ENCODE measurements at places on chromosomes 12 and 14. TPM values are rescaled to one million over a fixed set of nuclear protein-coding genes. Genes with fewer than 3 reads are reported as not detected.

Gene INHBC
- total RNA-seq = not detected

GRCh38 chr12:18849080-18849479 is 111.2 kb downstream of the CAPZA3 start:
- DNase-seq = no peak

Gene MIA2
- 14.8 TPM for total RNA-seq

GRCh38 chr14:68398370-68398769 is 394.5 kb downstream of the ZFP36L1 start:
- DNase-seq = no peak

DNA sequence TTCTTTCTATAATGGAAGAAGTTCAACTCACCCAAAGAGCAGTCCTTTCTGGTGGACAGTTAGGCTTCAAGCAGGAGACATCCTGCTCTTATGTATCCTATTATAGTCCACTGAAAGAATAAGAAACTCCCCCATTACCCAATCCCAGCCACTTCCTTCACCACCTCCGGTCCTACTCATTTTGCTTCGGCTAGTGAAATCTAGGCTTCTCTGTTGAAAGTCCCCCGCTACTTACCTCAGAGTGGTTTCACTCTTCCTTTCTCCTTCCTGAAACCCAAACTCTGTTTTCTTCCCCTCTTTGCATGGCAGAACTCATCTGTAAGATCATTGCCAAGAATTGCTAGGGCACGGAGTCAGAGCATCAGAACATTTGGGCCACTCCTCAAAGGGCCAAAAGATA is at the start of gene GPR84:
TSS of gene GPR84 (minus strand) at position 74 of the 400 bp plus-strand sequence. CDS start 635 bp downstream, outside the sequence.
- no peak for DNase-seq

DNA sequence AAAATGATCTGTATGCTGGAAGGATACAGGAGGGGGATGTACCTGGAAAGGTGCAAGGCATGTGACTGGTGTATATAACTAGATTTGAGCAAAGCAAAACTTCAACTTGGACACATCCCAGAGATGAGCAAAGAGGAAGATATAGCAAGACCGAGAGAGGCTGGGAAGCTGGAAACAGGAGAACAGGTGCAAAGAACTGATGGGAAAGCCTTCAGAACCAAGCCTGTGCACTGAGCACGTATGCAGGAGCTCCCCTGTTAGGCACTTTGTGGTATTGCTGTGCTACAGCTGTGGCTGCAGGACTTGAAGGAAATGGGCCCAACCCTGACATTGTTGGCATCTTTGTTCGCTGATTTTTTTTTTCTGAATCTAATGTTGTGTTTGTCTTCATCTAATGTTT is 120.7 kb upstream of the PWP1 start:
- no peak for DNase-seq

DNA sequence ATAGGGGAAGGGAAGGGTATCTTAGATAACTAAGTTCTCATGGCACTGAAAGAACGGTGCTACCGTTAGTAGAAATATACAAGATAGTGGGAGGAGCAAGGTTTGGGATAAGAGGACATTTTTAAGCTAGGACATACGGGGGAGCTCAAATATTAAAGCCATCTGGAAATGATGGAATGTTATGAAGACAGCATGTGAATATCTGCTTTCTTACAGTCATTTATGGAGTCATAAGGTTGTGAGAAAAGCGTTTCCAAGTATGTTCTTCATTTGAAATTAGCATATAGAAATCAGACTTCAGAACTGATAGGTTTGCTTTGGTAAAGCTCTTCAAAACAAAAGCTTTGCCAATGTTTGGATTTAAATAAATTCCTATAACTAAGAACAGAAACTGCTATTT is 62.3 kb downstream of the OTOGL start:
- no peak for DNase-seq

GRCh38 chr12:56930241-56930640 is 4.0 kb downstream of the SDR9C7 start:
- DNase-seq = no peak

DNA sequence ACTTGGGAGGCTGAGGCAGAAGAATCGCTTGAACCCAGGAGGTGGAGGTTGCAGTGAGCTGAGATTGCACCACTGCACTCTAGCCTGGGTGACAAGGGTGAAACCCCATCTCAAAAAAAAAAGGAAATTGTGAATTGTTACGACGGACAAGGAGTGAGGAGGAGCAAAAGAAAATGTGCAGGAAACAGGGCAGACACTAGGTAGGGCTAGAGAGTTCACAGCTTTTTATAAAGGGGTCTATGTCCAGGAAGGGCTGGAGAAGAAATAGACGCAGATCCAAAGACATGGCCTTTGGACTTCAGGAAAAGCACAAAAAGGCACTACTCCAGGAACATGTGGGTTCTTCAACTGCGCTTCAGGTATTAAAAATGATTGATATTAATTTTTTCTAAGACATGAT is 34.4 kb downstream of the ATG14 start:
- DNase-seq = no peak

- no peak for DNase-seq
Observed at GRCh38 chr12:16076970-16077522, 165.9 kb downstream of the DERA start.

- DNase-seq = peak; percentile 79
Observed at GRCh38 chr12:91877022-91877421, 268.6 kb downstream of the BTG1 start.

GRCh38 chr14:51180577-51180976 is 59.5 kb upstream of the TMX1 start:
- no peak for DNase-seq

Gene NEDD8
- 197 TPM for total RNA-seq

Data from activated T-cell treated with anti-CD3 and anti-CD28 coated beads, Interleukin-2, amount 50 U/mL, for 4 hours (primary cell).